ENCODE measurements at places on chromosomes 12 and 14.

GRCh38 chr12:22396253-22396652 lies 61.7 kb upstream of the ST8SIA1 start:
- peak; percentile 35 for DNase-seq

- DNase-seq, result no peak
Measured at GRCh38 chr12:52305921-52306705, 14.8 kb upstream of the KRT81 start.

DNA sequence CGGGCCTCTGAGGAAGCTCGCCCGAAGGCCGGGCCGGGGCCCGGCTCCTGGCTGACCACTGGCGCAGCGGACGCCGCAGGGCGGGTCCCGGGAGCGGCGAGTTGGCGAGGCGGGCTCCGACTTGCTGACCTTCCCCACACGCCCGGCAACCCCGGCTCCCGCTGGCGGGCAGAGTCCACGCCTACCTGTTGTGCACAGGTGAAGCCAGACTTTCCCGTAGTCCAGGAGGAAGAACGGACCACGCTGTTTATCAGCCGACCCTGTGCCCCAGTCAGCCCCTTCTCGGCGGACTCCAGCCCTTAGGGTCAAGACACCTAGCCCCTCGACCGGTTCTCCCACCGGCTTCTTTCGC lies 407 bp downstream of the HEATR5A start:
- DNase-seq, result no peak

DNA sequence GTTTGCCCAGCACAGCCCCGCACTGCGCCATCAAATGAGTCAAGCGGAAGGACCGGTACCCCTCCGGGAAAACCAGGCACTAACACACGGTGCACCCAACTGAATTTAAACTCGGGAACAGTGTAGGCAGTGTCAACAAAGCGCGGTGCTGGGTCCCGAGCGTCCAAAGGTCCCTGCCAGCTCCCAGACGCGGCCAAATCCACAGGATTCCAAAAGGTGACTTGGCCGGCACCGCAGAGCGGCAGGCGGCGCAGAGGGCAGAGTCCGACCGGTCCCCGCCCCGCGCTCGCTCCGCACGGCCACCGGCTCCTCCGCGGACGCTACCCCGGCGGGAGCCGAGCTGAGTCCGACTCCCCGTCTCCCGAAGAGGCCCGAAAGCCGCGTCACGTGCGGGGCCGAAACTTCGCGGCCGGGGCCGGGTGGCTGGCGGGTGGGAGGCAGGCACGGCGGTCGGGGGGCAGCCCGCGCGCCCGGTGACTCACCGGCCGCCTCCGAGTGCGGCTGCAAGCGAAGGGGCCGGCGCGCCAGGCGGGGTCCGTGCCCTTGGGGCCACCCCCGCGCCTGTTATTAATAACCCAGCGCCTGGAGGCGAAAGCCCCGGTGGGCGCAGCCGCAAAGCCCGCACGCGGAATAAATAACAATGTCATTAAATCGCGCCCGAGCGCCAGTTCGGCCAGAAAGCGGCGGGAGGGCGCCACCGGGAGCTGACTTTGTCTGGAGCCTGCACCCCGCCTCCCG lies 863 bp downstream of the DENND5B start:
- no peak for DNase-seq

DNA sequence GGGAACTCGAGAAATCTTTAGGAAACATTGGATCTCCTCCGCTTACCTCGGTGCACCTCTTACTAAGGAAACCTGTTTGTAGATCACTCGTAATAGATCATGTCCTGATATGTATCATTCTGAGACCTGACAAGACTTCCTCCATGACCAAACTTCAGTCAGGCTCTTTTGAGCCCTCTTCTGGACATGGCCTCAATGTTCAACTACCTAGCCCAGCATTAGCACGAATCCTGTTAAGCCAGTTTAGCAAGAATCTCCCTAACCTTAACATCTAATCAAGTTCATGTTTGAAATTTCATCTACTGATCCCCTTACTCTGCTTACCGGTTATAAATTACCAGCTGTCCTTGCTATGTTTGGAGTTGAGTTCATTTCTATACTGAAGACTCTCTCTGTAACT lies 713.9 kb upstream of the USP15 start:
- no peak for DNase-seq

DNA sequence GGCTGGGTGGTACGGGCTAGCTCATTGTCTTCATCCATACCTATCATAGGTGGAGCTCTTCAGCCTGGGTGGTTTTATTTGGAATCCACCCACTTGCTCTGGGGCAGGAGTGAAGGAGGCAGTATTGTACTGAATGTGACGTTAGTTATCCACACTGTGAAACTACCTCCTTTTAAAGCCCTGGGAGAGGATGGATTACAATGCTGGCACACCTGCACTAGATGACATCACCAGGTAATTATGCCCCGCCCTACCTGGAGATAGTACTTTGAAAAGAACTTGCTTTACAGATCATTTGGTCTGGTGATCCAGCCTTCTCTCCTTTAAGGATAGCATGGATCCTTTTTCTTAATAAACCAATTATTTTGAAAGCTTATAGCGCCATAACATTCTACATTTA lies 78.0 kb downstream of the B4GALNT3 start:
- DNase-seq, result no peak

DNA sequence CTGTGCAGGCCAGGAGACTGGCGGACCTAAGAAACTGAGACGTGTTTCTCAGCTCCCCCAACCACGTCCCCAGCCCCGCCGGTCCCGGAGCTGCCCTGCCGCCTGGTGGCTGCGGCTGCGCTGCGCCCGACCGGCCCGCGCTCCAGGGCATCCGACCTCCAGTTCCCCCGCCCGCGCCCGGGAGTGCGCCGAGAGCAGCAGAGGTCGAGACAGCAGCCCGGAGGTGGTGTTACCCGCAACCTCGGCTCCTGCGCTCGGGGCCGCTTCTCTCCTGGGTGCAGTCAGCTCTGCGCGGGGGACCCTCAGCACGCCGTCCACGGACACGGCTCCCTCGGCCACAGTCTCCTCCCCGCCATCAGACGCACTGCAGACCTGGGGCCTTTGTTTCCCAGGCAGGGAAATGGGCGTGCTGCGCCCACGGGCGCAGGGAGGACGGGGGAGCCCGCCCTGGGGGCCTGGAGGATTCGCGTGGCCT lies 21.6 kb upstream of the GPR132 start:
- peak; percentile 67 for DNase-seq

GRCh38 chr12:107126796-107127481 lies 33.6 kb upstream of the CRY1 start:
- DNase-seq, result peak; percentile 3

GRCh38 chr12:53807322-53807860 lies 55.6 kb upstream of the CISTR start:
- no peak for DNase-seq

- peak; percentile 16 for DNase-seq
Measured at GRCh38 chr12:74111688-74112360, 425.8 kb upstream of the ATXN7L3B start.

DNA sequence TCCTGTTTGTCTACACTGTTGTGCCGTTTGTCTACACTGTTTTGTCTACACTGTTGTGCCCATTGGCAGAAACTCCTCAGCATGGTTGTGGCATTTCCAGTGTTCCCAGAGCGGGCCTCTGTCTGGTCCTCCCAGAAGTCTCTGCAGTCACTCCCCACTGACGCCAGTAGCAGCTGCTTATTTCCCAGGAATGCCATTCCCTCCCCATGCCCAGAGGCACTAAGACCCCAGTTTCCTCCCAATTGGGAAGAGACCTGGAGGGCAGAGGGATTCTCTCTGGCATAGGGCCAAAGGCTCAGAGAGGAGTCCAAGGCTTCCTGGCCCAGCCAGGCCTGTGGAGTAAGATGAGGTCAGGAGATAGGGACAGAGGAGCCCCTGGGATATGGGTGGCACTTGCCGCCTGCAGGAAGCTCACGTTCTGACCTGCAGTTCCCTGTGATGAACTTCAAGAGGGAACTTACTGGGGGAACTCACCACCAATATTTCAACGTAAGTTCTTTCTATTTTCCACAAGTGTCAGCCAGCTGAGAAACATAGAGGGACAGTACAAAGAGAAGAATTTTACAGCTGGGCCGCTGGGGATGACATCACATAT lies 69.1 kb downstream of the TNFAIP2 start:
- DNase-seq, result no peak

- DNase-seq, result no peak
Measured at GRCh38 chr14:92844204-92844603, 50.1 kb downstream of the GOLGA5 start.

DNA sequence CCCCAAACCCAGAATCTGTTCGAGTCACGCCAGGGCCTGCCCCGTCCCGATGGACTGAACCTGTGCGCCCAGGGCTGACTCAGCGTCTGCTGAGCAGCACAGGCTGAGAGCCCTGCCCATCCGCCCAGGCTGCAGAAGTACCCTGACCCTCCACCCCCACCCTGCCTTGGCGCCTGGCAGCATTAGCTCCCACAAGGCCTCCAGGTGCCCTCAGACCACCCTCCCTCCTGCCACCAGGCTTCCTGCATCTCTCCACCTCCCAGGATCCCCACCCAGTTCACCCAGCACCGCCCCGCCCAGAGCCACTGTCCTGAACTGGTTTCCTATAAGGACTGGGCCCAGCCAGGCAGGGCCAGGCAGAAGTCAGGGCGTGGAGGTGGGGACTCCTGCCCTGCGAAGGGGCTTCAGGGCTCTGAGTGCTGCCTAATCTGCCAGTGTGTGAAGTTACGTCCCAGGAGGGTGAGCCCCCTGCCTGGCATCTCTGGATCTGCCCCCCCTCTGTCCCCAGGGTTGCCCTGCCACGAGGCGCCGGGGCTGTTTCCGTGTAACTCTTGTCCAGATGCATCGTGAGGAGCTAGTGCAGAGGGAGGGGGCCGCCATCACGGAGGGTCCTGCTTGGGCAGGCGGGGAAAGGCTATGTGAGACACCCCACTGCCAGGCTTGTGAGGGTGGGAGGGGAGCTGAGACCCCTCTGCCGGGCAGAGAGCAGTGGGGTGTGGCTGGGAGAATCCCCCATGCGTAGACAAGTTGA lies 9.1 kb downstream of the ADSS1 start:
- DNase-seq, result no peak

DNA sequence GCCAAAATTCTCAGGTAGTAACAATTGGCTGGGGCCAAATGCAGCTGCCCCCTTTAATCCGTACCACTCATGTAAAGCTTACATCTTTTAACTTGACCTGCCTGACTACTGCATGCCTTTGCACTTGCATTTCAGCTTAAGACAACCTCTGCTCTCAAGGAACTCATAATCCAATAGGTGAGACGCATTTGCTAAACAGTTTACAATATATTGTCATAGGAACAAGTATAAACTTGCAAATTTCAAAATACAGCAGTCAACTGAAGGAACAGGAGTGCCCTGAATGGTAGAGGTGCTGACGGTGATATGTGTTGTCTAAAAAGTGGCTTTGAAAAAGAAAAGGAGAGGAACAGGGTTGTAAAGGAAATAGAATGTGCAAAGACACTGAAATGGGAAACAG lies 3.6 kb upstream of the BRMS1L start:
- no peak for DNase-seq

DNA sequence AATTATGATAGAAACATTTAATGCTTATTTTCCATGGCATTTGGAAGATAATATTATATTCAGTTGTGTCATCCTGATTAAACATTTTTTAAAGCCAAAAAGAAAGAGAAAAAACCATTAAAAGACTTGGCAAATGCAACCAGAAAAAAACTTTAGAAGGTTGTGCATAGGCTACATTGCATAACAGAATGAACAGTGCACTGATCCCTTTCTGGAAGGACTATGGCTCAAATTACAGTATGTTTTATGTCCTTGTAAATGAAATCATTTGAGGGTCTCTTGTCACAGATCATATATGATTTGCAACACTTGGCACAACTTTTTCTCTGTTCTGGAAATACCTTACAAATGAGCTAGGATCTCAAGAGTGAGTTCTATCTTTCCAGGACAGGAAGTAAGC lies 275.2 kb upstream of the FLRT2 start:
- DNase-seq, result no peak

- DNase-seq, result no peak
Measured at GRCh38 chr12:101407049-101407435, 530 bp downstream of the ARL1 start.

DNA sequence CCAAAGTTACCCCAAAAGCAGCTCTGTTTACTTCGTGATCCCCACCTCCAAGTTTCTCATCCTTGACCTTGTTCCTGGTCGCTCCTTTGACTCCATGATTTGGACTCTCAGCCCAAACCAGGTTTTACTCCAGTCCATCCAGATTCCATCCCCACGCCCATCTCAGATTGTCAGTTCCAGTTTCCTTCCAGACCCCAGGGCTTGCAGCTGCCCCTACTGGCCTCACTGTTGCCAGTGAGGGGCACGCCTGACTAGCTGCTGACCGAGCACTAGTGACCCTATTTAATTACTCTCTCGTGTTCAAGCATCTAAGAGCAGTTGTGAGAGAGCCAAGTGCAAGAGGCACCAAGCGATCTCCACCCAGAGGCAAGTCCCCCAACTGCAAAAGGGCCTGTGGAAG lies 155.1 kb upstream of the FUT8 start:
- no peak for DNase-seq

DNA sequence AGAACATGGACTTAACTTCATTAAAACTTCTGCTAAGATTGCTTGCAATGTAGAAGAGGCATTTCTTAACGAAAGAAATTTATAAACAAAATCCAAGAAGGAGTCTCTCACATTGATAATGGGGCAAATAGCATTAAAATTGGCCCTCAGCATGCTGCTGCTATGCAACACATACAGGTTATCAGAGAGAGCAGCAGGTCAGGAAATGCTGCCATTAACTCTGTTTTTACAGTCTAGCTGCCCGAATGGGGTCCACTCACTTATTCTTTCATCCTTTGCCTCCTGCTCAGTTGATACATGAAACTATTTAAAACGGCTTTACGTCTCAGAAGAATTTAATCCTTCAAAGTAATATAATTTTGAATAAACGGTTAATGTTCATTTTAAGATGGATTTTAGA lies 620.4 kb downstream of the SLC16A7 start:
- no peak for DNase-seq

- no peak for DNase-seq
Measured at GRCh38 chr12:130651188-130651959, 64.7 kb downstream of the RIMBP2 start.

DNA sequence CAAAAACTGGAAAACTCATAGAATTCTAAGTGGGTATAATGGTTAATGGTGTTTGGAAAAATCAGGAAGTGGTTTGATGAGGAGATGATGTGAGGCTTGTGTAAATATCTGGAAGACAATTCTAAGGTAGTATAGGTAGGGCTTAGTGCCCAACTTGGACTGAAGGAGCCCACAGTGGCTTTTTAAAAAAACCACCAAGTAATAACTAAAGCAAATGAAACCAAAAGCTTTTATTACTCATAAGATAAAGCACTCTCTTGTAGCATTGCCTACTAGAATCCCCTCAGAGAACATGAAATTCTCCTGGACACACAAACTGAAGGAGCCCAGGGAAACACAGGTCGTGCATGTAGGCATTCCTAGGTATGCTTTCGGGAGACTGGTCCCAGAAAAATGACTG lies 324.5 kb downstream of the NELL2 start:
- DNase-seq, result no peak
